NCI-H1436 treated with DMSO at 0.1 percent for 48 hours (cell line): ENCODE measurements at places on chromosomes 5 and 9.

DNA sequence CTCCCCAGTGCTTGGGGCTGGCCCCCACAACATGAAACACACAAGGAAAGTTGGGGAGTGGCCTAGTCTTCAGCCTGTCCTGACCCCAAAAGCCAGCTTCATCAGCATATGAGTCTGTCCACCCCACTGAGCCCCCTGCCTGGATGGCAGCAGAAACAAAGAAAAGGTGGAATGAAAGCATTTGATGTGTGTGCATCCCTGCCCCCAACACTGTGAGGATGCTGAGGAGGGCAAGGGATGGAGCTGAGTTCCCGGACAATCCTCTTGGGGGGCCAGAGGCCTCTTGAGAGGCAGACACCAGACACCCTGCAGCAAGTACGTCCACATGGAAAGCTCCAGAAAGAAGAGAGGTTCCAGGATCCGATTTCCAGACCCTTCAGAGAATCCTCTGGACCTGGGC, 113.5 kb upstream of the PPP1R26 start:
- no peak for DNase-seq

- no peak for DNase-seq
These were observed 3.6 kb upstream of the NPR3 start for GRCh38 chr5:32707418-32707997.

DNA sequence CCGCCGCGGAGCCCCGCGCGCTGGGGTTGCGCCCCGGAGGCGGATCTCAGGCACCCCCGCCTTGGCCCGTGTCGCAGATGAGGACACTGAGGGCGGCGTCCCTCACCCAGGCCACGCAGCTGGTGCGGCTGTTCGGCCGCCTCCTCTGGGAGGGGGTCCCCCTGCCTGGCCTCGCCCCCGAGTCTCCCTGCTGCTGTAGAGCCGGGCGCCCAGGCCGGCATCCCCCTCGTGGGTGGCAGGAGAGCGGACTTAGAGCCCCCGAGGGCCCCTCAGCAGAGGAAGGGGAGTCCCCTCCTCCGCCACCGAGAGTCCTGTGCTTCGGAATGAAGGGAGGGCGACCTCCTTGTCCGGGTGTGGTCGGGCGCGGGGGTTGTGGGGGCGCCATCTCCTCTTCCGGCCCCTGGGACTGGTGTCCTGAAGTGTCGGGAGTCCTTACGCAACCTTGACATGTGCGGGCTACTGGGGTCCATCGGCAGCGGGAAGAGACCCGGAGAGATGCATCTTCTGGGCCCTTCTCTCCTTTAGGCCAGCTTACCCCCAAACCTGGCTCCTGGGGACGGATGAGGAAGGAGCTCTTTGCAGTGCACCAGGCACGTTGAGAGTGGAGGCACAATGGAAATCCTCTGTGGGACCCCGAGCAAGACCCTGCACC, 11.7 kb upstream of the EXOSC2 start:
- no peak for DNase-seq

GRCh38 chr5:23001120-23001519, 148.0 kb upstream of the CDH12 start:
- no peak for DNase-seq

DNA sequence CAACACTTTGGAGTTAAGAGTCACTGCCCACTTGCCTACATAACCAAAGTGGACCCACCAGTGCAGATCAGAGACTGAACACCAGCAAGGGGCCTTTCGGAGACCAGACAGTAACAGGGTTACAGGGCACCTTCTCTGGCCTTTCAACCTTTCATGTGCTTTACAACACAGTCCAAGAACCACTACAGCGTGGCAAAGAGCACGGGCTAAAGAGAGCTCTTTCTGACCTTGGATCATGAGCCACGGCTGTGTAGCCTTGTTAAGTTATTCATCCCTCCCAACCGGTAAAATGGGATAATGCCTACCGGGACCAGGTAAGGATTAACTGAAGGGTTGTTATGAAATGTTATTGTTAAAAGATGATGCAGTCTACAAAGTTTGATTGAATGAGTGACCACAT, 75.0 kb downstream of the TLE1 start:
- DNase-seq: no peak
